ENCODE measurements at places on chromosomes 4 and X. TPM values are rescaled to one million over a fixed set of nuclear protein-coding genes. Genes with fewer than 3 reads are reported as not detected.
A peak's percentile ranks its signal among the peaks of the same experiment; 100 is the strongest.

GRCh38 chr4:136551753-136552152 is 980.5 kb downstream of the PCDH18 start:
- no peaks in the 10 kb centered on the region for H3K4me1 ChIP-seq
- no peak overlapping the region for H3K4me3 ChIP-seq
- DNase-seq, result no peak
- H3K27ac ChIP-seq, result no peak overlapping the region
- no peaks in the 10 kb centered on the region for H3K36me3 ChIP-seq

DNA sequence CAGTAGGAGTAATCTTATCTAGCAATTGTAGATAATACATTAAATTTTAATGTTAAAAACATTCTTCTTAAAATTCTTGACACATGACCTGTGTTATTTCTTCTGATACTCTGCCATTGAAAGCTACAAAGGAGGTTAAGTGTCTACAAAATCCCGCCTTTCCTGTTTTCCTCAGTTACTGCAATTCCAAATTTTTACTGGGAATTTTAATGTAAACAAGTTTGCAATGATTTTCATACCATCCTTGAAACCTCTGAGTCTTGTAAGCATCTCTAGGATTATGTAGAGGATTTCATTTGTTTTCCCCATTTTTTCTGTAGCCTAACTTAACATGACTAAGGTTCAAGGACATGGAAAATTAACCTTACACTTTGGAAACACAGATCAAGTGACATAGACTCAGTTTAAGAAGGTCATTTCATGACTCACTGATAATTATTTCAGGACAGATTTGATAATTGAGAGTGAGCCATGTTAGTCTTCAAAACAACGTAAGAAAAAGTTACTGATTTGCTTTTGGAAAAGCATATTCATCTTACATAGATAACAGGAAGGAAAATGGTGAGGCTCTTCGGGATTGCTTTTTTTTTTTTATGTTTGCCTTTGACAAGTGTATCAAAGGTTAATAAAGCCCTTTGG is 39.6 kb upstream of the PDLIM5 start:
- H3K4me3 ChIP-seq, result no peak overlapping the region
- H3K36me3 ChIP-seq, result no peaks in the 10 kb centered on the region
- no peaks in the 10 kb centered on the region for H3K4me1 ChIP-seq
- H3K27me3 ChIP-seq, result peaks cover 3% of the 10 kb centered on the region
- no peak for DNase-seq

- H3K4me1 ChIP-seq, result peaks cover 15% of the 10 kb centered on the region
- DNase-seq, result no peak
- H3K36me3 ChIP-seq, result peaks cover 22% of the 10 kb centered on the region
- H3K4me3 ChIP-seq, result peak overlapping the region; percentile 81
- H3K27me3 ChIP-seq, result no peaks in the 10 kb centered on the region
Measured at GRCh38 chr4:38780833-38781484, 1.8 kb downstream of the TLR10 start.

DNA sequence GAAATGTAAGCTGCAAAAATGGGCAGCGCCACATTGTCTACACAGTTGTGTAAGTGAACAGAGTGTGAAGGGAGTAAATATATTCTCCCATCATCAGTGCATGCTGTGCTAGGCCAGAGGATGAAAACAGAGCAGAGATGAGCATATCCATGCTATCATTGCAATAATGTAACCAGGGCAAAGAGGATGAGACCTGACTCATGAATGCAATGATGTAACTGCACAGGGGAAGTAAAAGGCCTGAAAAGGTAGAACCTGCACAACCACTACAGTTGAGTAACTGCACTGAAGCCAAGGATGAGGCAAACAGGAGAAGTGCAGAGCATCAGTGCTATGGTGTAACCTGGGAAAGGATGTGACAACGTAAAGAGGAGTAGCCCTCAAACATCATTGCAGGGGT is 220.4 kb upstream of the FAM47C start:
- H3K27ac ChIP-seq, result no peak overlapping the region
- no peak for DNase-seq
- H3K4me1 ChIP-seq, result no peaks in the 10 kb centered on the region
- H3K4me3 ChIP-seq, result no peak overlapping the region

DNA sequence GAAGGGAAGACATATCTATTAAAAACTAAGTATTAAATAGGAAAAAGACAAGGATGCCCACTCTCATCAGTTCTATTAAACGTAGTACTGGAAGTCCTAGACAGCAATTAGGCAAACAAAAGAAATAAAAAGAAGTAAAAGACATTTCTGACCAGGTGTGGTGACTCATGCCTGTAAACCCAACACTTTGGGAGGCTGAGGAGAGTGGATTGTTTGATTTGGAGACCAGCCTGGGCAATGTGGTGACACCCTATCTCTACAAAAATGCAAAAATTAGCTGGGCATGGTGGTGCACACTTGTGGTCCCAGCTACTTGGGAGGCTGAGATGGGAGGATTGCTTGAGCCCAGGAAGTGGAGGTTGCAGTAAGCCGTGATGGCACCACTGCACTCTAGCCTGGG is 1071.8 kb downstream of the FAT4 start:
- no peak overlapping the region for H3K4me3 ChIP-seq
- H3K36me3 ChIP-seq, result no peaks in the 10 kb centered on the region
- no peak overlapping the region for H3K27ac ChIP-seq
- no peaks in the 10 kb centered on the region for H3K4me1 ChIP-seq
- no peaks in the 10 kb centered on the region for H3K27me3 ChIP-seq
- no peak for DNase-seq

GRCh38 chr4:47913861-47914219 is 543 bp downstream of the NFXL1 start:
- no peaks in the 10 kb centered on the region for H3K4me1 ChIP-seq
- no peak for DNase-seq
- H3K4me3 ChIP-seq, result peak overlapping the region; percentile 78
- H3K36me3 ChIP-seq, result no peaks in the 10 kb centered on the region
- peak overlapping the region; percentile 61 for H3K27ac ChIP-seq

CXCL11 gene
- total RNA-seq, result not detected

DNA sequence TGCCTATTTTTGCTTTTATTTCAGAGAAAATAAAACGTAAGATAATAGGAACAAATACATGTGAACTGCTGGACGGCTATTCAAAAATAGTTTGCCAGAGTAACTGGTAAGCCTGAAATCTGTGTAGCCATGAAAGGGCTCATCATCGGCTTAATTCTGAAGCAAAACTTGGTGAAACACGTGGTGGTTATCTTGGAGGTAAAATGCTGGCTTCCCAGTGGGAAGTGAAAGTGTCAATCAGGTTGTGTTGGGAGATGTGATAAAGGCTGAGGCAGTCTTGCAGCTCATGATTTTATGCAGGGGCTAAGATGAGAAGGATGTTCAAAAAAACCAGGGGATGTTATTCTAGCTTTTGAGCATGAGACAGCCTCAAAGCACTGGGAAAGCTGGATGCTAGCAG is 36.1 kb upstream of the TLR2 start:
- H3K4me3 ChIP-seq, result no peak overlapping the region
- no peak for DNase-seq
- H3K27me3 ChIP-seq, result no peaks in the 10 kb centered on the region
- H3K4me1 ChIP-seq, result no peaks in the 10 kb centered on the region
- no peak overlapping the region for H3K27ac ChIP-seq

- no peak overlapping the region for H3K4me3 ChIP-seq
- no peak overlapping the region for H3K27ac ChIP-seq
- no peak for DNase-seq
- H3K36me3 ChIP-seq, result no peaks in the 10 kb centered on the region
Measured at GRCh38 chr4:81096566-81096965, 66.1 kb downstream of the BMP3 start.

PRAF2 gene
- total RNA-seq, result 11.1 TPM

ABCG2 gene
- not detected for total RNA-seq

DNA sequence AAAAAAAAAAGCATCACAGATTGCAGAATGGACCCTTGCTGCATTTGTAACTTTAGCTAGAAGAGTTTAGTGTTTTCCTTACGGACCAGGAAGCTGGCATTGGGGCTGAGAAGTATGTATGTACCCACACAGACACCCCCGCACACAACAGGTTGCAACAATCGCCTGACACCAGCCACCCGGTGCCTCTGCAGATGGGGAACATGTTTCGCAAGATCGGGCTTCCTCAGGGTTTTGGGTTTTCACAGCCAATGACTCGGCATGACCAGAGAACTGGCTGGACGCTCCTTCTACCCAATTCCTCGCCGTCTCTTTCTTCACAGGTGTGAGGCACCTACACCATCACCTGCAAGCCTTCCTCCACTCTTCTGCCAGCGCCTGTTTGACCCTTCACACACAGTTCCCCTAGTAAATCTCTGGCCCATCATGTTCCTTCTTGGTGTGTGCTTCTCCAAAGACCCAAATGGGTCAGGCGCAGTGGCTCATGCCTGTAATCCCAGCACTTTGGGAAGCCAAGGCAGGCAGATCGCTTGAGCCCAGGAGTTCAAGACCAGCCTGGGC is 70.4 kb downstream of the DHRSX start:
- no peak for DNase-seq
- no peaks in the 10 kb centered on the region for H3K4me1 ChIP-seq
- no peak overlapping the region for H3K4me3 ChIP-seq
- H3K27me3 ChIP-seq, result no peaks in the 10 kb centered on the region

DNA sequence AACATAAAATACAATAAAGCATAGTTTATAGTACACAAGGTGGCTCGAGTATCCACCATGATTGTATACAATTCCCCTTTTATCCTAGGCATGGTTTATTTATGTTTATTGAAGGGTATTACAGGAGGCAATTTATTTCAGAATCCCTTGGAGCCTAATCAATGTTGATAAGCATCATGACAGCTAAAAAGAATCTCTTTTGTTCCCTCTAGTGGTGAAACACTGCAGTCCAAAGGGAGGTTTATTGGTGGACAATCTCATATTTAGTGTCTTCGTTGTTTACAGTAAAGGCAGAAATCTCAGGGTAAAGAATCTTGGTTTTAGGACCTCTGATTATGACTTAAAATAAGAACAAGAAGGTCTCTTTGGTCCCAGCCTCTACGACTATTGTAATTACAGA is 1712.5 kb downstream of the C4orf33 start:
- H3K27me3 ChIP-seq, result no peaks in the 10 kb centered on the region
- H3K36me3 ChIP-seq, result no peaks in the 10 kb centered on the region
- H3K4me1 ChIP-seq, result no peaks in the 10 kb centered on the region
- H3K4me3 ChIP-seq, result no peak overlapping the region
- no peak for DNase-seq

LUZP4 gene
- total RNA-seq, result not detected

DNA sequence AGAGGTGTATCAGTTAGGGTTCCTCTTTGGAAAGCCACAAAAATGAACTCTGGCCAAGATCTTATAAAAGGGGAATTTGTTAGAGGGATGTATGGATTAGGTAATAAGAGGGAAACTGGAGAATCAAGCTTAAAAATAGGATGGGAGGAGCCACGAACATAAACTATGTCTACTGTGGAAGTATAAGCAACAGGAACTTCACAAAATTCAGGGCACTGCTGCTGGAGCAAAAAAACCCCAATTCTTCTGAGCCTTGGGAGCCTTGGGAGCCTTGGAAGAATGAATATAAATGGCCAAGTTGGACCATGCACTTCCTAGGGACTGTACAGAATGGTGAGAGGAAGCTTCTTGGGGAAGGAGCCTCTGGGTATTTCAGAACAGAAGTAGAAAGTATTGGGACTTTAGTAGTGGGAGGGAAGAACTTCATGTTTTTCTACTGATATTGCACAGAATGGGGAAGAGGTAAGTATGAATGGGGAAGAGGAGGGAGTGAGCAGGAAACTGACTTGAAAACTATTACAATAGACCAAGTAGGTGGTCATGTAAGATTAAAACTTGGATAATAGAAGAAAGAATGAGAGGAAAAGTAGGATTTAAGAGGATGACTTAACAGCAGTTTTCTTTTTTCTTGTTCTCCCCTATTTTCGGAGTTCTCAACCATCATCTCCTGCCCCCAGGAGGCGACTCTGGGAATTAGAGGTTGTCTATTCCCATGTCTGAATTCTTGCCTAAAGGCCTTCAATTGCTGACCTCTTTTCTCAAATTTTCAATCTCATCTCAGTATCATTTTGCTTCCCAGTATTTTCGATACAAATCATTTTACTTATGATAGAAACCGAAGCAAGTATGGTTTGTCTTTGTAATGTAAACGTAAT is 44.4 kb upstream of the TAPT1 start:
- no peaks in the 10 kb centered on the region for H3K36me3 ChIP-seq
- no peak overlapping the region for H3K27ac ChIP-seq
- no peak overlapping the region for H3K4me3 ChIP-seq
- no peak for DNase-seq
- no peaks in the 10 kb centered on the region for H3K4me1 ChIP-seq

GRCh38 chr4:126560794-126561193 is 1072.0 kb upstream of the INTU start:
- no peak overlapping the region for H3K4me3 ChIP-seq
- H3K27me3 ChIP-seq, result no peaks in the 10 kb centered on the region
- no peak overlapping the region for H3K27ac ChIP-seq
- H3K4me1 ChIP-seq, result no peaks in the 10 kb centered on the region
- no peaks in the 10 kb centered on the region for H3K36me3 ChIP-seq

DNA sequence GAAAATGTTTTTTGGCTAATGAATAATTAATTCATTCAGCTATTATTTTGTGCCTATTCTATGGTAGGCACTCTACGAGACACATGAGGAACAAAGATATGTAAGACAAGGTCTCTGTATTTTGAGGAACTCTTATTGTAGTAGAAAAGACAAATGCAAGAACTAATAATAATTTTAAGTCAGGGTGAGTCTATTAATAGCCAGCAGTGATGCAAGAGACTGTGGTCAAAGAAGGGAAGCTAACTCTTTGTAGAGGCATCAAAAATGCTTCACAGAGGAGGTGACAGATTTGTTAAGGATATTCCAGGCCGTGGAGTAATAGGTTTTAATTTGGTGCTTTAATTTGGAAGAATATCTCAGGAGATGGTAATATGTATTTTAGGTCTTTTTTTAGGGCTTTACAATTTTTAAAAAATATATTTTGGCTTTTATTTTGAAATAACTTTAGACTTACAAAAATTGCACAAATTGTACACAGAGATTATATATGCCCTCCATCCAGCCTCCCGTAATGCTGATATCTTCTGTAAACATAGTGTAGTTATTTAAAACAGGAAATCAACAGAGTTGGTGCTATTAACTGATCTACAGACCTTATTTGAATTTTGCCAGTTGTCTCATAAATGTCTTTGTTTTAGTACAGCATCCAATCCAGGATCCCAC is 48.1 kb downstream of the DCLK2 start:
- DNase-seq, result no peak
- peaks cover 4% of the 10 kb centered on the region for H3K4me1 ChIP-seq
- H3K27me3 ChIP-seq, result no peaks in the 10 kb centered on the region
- H3K36me3 ChIP-seq, result no peaks in the 10 kb centered on the region
- no peak overlapping the region for H3K27ac ChIP-seq

HELT gene
- not detected for total RNA-seq

DNA sequence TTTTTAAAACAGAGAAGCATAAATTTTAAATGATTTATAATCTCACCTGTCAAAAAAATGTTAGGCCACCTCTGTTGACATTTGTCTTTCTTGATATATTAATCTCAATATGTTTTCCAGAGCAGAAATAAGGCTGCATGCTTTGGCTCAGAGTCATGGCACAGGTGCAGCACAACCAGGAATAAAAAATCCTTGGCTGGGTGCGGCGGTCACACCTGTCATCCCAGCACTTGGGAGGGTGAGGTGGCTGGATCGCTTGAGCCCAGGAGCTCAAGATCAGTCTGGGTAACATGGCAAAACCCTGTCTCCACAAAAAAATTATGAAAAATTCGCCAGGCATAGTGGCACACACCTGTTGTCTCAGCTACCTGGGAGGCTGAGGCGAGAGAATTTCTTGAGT is 18.1 kb downstream of the CPLX1 start:
- no peak overlapping the region for H3K27ac ChIP-seq
- no peaks in the 10 kb centered on the region for H3K4me1 ChIP-seq
- H3K36me3 ChIP-seq, result no peaks in the 10 kb centered on the region
- no peak overlapping the region for H3K4me3 ChIP-seq
- H3K27me3 ChIP-seq, result no peaks in the 10 kb centered on the region

GRCh38 chrX:129678614-129679195 is 23.9 kb upstream of the APLN start:
- no peaks in the 10 kb centered on the region for H3K27me3 ChIP-seq
- peak overlapping the region; percentile 36 for H3K4me3 ChIP-seq
- H3K27ac ChIP-seq, result no peak overlapping the region
- DNase-seq, result no peak

EPHA5 gene
- not detected for total RNA-seq

TECRL gene
- total RNA-seq, result not detected
